ENCODE measurements at places on chromosomes 4 and X.

GRCh38 chr4:3712936-3713335, 53.2 kb upstream of the ADRA2C start:
- no peak for DNase-seq

DNA sequence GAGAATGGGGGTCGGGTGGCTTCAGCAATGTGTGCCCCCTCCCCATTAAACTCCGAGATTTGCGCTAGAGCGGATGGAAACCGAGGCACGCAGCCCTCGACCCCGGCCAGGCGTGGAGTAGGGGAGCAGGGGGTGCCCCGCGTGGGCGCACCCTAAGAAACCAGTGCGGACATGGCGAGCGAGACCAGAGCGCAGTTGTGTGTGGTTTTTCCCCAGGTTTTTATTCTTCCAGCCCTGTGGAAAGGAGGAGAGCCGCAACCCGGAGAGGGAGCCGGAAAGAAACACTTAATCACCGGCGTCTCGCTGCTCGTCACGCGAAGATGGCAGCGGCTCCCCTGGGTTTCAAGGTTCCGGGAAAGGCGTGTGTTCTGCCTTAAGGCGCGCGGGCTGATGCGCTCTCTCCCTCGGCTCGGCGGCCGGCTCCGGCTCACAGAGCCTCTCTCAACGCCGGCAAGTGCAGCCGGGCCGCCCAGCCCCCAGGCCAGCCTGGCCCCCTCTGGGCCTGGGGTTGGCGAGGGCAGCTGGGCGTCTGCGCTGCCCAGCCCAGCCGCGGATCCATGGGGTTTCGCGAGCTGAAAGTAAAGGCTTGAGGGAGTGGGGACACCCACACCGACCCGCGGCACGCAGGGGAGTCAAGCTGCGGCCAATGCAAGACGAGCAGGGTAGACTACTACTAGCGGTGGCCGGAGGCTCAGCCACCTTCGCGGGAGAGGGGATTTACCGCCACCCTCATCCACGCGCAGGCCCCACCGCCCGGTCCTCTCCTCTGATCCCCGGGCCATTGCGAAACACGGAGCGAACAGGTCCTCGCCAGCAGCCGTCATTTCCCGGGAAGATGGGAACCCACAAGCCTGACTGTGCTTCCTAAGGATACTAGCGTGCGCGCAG, 74.0 kb upstream of the BCOR start:
- DNase-seq: no peak

DNA sequence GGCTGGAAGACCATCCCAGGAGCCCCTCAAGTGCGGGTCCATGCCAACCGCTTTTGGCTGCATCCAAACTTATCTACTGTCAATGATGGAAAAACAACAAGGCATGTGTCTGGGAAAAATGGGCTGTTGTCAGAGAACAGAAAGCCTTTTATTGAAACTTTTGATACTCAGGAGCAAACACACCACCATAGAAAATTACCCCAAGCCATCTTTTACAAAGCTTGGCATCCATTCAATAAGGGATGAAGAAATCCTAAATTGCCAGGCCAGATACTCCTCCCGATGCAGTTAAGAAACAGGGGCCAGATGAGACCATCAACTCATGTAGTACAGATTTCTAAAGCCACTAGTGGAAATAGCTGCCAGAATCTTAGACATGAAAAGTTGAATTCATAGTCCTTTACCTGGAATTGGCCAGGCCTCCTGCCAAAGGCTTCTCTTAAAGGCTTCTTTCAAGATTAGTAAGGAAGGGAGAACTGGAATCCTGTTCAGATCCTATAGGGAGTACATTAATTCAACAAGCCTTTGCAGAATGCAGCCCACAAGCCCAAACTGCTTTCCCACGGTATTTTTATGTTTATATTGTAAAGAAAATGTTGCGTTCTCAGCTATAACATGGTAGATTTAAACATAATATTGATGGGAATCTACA, 145.4 kb upstream of the MAP3K15 start:
- no peak for DNase-seq

GRCh38 chrX:71067712-71068043, 456 bp downstream of the SNX12 start:
- DNase-seq: no peak

DNA sequence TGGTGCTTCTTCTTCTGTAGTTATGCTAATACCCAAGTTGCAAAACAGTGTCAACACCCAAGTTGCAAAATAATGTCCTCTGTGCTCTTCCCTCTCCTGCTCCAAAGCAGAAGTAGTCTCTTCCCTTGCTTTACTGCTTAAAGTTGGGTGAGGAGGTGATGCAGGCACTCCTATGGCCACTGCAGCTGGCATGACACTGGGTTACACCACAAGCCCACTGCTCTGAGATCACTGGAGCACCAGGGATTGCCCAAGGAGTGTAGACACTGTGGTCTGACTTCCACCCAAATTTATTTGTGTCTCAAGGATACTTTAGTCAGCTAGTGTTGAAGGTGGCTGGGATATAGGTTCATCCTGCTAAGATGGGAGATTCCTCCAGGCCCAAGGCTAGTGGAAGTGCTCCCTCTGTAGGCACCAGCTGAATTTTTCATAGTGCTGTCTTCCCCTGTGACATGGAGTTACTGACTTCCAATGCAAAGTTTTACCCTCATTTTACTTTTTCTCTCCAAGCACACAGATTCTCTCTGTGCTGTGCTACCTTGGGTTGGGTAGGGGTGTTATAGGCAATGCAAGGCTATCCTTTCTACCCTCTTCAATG, 196.2 kb upstream of the TENT5D start:
- no peak for DNase-seq

- DNase-seq: no peak
Measured at GRCh38 chr4:146329050-146329716, 114.8 kb downstream of the REELD1 start.

DNA sequence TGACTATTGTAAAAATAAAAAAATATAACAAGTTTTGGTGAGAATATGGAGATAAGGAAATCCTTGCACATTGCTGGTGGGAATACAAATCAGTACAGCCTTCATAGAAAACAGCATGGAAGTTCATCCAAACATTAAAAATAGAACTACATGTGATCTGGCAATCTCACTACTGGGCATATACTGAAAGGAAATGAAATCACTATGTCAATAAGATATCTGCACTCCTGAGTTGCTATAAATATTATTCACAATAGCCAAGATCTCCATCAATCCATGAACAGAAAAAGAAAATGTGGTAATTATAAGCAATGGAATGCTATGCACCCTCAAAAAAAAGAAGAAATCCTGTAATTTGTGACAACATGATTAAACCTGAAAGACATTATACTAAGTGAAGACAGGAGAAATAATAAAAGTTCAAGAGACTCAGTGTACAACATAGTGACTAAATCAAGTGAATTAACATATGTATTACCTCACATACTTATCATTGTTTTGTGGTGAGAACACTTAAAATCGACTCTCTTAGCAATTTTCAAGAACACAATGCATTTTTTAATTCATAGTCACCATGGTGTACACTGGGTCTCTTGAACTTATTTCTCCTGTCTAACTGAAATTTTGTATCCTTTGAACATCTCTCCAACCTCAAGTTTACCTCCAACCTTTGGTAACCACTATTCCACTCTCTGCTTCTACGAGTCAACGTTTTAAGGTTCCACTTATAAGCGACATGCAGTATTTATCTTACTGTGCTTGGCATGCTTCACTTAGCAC, 1703.7 kb upstream of the AGA start:
- no peak for DNase-seq

- no peak for DNase-seq
Measured at GRCh38 chrX:46463682-46464081, 81.5 kb downstream of the ZNF674 start.

Data from GM12892 (cell line).